Left renal cortex interstitium (tissue), 4 donors: ENCODE measurements at places on chromosomes 11 and 22. TPM values are rescaled to one million over a fixed set of nuclear protein-coding genes. Genes with fewer than 3 reads are reported as not detected.

The PHOX2A gene
- polyA plus RNA-seq: not detected

The TEX54 gene
- polyA plus RNA-seq: not detected

The MMP12 gene
- polyA plus RNA-seq: 3.6 TPM

The ACCS gene
- polyA plus RNA-seq: 55.2 TPM

The BRSK2 gene
- polyA plus RNA-seq: 0.81 TPM

The OR56A5 gene
- not detected for polyA plus RNA-seq

The FOLH1 gene
- polyA plus RNA-seq: 14.9 TPM
